ENCODE measurements at places on chromosomes 1 and 21. TPM values are rescaled to one million over a fixed set of nuclear protein-coding genes. Genes with fewer than 3 reads are reported as not detected.
A peak's percentile ranks its signal among the peaks of the same experiment; 100 is the strongest.

GRCh38 chr1:149899460-149900284 is at the start of gene BOLA1:
BOLA1 (plus strand) TSS chr1:149899568; CDS start chr1:149900060, 492 bp downstream.
- peak within 1 kb of the TSS; percentile 65 for H3K4me3 ChIP-seq
- H3K27ac ChIP-seq: peak within 1 kb of the TSS; percentile 92
- peaks cover 10% of the 10 kb centered on the region for H3K4me1 ChIP-seq
- no peaks in the 10 kb centered on the region for H3K27me3 ChIP-seq
- peak; percentile 97 for DNase-seq
- no peaks in the 10 kb centered on the region for H3K36me3 ChIP-seq

DNA sequence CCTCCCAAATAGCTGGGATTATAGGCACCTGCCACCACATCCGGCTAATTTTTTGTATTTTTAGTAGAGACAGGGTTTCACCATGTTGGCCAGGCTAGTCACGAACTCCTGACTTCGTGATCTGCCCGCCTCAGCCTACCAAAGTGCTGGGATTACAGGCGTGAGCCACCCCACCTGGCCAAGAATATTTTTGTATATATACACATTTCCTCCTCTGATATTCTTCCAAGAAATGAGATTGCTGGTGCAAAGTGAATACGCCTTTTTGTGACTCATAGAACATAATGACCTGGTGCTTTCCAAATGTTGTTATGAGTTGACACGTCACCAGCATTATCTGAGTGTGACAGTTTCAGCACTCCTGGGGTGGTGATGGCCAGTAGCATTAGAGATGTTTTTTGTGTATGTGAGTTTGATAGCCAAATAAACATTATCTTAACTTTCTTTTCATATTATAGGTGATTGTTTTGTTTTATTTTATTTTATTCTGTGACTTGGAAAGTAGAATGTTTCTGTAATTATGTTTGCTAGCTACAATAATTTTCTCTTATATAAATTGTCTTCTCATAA is 54.9 kb downstream of the KCNK1 start:
- peaks cover under 1% of the 10 kb centered on the region for H3K4me1 ChIP-seq
- DNase-seq: no peak
- no peaks in the 10 kb centered on the region for H3K27me3 ChIP-seq
- no peak overlapping the region for H3K4me3 ChIP-seq
- no peaks in the 10 kb centered on the region for H3K36me3 ChIP-seq

DNA sequence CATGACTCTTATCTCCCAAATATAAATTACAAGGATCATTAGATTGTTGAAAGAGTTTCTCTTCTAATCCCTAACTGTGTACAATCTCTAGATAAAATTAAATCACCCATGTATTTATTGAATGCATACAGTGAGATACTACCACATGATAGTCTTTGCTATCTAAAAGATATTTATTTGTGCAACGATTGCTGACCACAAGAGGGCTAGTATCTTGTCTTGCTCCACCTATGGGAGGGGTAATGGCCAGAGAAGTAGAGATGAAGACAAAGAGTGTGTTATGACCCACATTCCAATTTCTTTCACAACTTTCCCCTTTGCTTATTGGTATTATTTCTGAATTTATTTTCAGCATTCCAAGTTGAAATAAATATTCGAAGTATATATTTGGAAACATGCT is 13.7 kb downstream of the PYHIN1 start:
- no peaks in the 10 kb centered on the region for H3K4me1 ChIP-seq
- peaks cover 3% of the 10 kb centered on the region for H3K27me3 ChIP-seq
- H3K27ac ChIP-seq: no peak overlapping the region
- H3K4me3 ChIP-seq: no peak overlapping the region
- no peaks in the 10 kb centered on the region for H3K36me3 ChIP-seq

- no peak overlapping the region for H3K4me3 ChIP-seq
- no peak overlapping the region for H3K27ac ChIP-seq
- H3K27me3 ChIP-seq: no peaks in the 10 kb centered on the region
- H3K4me1 ChIP-seq: peaks cover 53% of the 10 kb centered on the region
- H3K36me3 ChIP-seq: no peaks in the 10 kb centered on the region
- DNase-seq: no peak
These were observed 51.6 kb downstream of the NEGR1 start for GRCh38 chr1:72230746-72231145.

- H3K4me3 ChIP-seq: no peak overlapping the region
- H3K27ac ChIP-seq: no peak overlapping the region
- H3K36me3 ChIP-seq: no peaks in the 10 kb centered on the region
- no peak for DNase-seq
- H3K27me3 ChIP-seq: no peaks in the 10 kb centered on the region
- no peaks in the 10 kb centered on the region for H3K4me1 ChIP-seq
These were observed 31.7 kb downstream of the AK5 start for GRCh38 chr1:77313491-77313890.

DNA sequence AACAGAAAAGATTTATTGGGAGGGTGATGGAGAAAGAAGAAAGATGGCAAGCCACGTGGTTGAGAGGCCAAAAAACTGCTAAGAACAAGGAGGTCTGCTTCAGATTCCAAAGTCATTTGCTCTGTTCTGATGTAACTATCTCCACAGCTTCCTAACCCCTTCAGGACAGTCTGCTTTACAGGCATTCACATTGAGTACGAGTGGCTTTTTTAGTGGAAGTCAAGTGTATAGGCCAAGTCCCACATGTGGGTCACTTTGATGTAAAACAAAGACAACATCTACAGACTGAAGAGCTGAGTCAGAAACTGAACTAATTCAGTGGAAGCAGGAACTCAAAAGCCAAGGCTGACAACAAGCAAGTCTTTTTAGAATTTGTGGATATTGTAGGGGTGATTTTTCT is 128.7 kb upstream of the F3 start:
- peaks cover 11% of the 10 kb centered on the region for H3K4me1 ChIP-seq
- H3K27ac ChIP-seq: no peak overlapping the region
- H3K4me3 ChIP-seq: no peak overlapping the region
- H3K27me3 ChIP-seq: no peaks in the 10 kb centered on the region
- DNase-seq: no peak

- no peak for DNase-seq
- H3K27me3 ChIP-seq: no peaks in the 10 kb centered on the region
- no peaks in the 10 kb centered on the region for H3K36me3 ChIP-seq
These were observed 4.5 kb downstream of the PLA2G2A start for GRCh38 chr1:19974822-19975416.

GRCh38 chr1:22088331-22088730 is 35.8 kb downstream of the CDC42 start:
- H3K36me3 ChIP-seq: peaks cover 22% of the 10 kb centered on the region
- no peaks in the 10 kb centered on the region for H3K27me3 ChIP-seq
- no peak overlapping the region for H3K4me3 ChIP-seq
- DNase-seq: no peak
- peak overlapping the region; percentile 12 for H3K27ac ChIP-seq
- H3K4me1 ChIP-seq: peaks cover 50% of the 10 kb centered on the region

GRCh38 chr1:97562081-97562480 is 358.8 kb downstream of the DPYD start:
- no peaks in the 10 kb centered on the region for H3K36me3 ChIP-seq

The CD1E gene
- 0.23 TPM for total RNA-seq

The BMP8B gene
- total RNA-seq: 1.5 TPM

The CYP4B1 gene
- 98.8 TPM for total RNA-seq

The SPRR2B gene
- not detected for total RNA-seq

Data from esophagus muscularis mucosa (tissue), 4 donors.